Glutamatergic neuron (in vitro differentiated cells): ENCODE measurements at places on chromosomes 11 and 22. TPM values are rescaled to one million over a fixed set of nuclear protein-coding genes. Genes with fewer than 3 reads are reported as not detected.
A peak's percentile ranks its signal among the peaks of the same experiment; 100 is the strongest.

GRCh38 chr11:113046866-113047265 lies 85.6 kb downstream of the NCAM1 start:
- DNase-seq: no peak
- H3K36me3 ChIP-seq: peaks cover 22% of the 10 kb centered on the region
- H3K27me3 ChIP-seq: peaks cover 7% of the 10 kb centered on the region
- H3K4me3 ChIP-seq: no peak overlapping the region
- H3K27ac ChIP-seq: no peak overlapping the region

DNA sequence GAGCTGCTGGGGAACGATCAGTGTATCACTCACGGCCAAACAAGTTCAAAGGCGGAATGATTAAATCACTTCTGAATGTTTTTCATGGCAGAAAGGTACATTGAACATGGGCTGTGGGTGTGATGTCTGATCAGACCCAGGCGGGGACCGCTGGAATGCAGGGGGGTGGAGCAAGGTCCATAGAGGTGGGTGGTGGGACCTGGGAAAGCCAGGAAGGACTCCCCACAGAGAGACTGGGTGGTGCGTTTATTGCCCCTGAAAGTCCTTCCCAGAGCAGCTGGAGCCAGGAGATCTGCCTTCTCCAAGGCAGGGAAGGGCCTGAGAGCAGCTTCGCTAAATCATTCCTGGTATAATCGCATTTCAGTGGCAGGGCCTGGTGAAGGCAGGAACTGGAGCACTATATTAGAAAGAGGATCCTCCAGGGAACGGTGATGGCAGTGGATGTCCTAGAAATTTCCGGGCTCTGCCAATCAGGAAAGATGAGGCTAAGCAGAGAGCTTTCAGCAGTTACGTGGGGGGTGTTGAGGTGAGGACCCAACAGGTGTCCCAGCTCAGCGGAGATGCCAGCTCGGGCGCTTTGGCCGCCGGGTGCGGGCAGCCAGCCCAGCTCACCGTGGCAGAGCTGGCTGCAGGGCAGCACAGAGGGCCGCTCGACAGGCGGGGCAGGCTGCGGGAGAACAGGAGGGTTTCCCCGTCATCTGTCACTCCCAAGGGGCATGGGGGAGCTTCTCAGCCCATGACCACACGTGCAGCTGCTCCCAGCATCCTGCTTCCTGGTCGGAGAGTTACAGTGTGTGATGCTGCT lies 271.7 kb downstream of the CTTN start:
- H3K27ac ChIP-seq: peak overlapping the region; percentile 94
- DNase-seq: peak; percentile 84
- peak overlapping the region; percentile 36 for H3K4me3 ChIP-seq
- H3K4me1 ChIP-seq: peaks cover 28% of the 10 kb centered on the region

GRCh38 chr11:95068549-95068948 lies 1.8 kb downstream of the SRSF8 start:
- H3K27ac ChIP-seq: peak overlapping the region; percentile 100
- DNase-seq: peak; percentile 57
- H3K27me3 ChIP-seq: peaks cover 3% of the 10 kb centered on the region
- no peaks in the 10 kb centered on the region for H3K36me3 ChIP-seq
- peaks cover 4% of the 10 kb centered on the region for H3K4me1 ChIP-seq

GRCh38 chr11:112725636-112726035 lies 235.6 kb upstream of the NCAM1 start:
- peaks cover 4% of the 10 kb centered on the region for H3K27me3 ChIP-seq
- DNase-seq: no peak

GRCh38 chr11:71182791-71183677 lies 69.3 kb downstream of the SHANK2 start:
- DNase-seq: no peak
- H3K4me1 ChIP-seq: no peaks in the 10 kb centered on the region
- no peak overlapping the region for H3K4me3 ChIP-seq
- H3K27ac ChIP-seq: no peak overlapping the region

- no peaks in the 10 kb centered on the region for H3K4me1 ChIP-seq
- no peaks in the 10 kb centered on the region for H3K36me3 ChIP-seq
- H3K27me3 ChIP-seq: no peaks in the 10 kb centered on the region
- no peak overlapping the region for H3K27ac ChIP-seq
Measured at GRCh38 chr11:36403661-36404060, 106.4 kb downstream of the TRAF6 start.

- H3K4me1 ChIP-seq: peaks cover 9% of the 10 kb centered on the region
- no peaks in the 10 kb centered on the region for H3K36me3 ChIP-seq
- no peak for DNase-seq
- H3K4me3 ChIP-seq: peak overlapping the region; percentile 99
- H3K27me3 ChIP-seq: peaks cover 13% of the 10 kb centered on the region
Measured at GRCh38 chr11:61793083-61793828, 545 bp downstream of the FEN1 start.

The OR51I1 gene
- not detected for total RNA-seq

The MMP26 gene
- total RNA-seq: not detected

The KRTAP5-10 gene
- not detected for total RNA-seq
